Stimulated activated CD8-positive, alpha-beta memory T cell treated with anti-CD3 and anti-CD28 coated beads, Interleukin-15, amount 100 ng/mL, for 1 hour (primary cell): ENCODE measurements at places on chromosomes 4 and X.

DNA sequence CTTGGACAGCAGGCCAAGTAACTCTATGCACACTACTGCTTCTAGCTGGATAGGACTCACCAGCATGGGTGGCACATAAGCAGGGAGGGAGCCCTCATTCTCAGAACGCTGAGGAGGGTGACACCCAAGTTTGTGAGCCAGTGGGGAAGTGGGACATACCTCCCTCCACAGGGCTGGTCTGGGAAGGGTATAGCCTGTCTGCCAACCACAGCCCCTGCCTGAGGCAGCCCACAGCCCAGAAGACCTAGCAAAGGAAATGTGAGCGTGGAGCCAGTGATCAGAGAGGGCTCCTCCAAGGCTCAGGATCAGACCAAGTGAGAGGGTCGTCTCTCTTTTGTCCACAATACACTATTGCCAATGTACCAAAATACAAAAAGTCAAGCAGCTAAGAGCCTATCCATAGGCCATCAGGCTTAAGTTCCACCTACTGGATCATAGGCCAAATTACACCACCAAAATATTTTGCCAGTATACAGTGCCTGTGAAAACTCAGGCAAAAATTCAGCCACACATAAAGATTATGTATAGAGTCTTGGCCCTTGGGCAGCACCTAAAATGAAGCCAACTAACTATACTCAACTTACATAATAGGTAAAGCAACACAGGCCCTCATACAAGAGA is 1203.1 kb downstream of the PCDH18 start:
- DNase-seq, result no peak

- no peak for DNase-seq
Measured at GRCh38 chrX:77668391-77669237, 117.4 kb downstream of the ATRX start.

- DNase-seq, result no peak
Measured at GRCh38 chrX:96997196-96997595, 113.5 kb downstream of the RPA4 start.

DNA sequence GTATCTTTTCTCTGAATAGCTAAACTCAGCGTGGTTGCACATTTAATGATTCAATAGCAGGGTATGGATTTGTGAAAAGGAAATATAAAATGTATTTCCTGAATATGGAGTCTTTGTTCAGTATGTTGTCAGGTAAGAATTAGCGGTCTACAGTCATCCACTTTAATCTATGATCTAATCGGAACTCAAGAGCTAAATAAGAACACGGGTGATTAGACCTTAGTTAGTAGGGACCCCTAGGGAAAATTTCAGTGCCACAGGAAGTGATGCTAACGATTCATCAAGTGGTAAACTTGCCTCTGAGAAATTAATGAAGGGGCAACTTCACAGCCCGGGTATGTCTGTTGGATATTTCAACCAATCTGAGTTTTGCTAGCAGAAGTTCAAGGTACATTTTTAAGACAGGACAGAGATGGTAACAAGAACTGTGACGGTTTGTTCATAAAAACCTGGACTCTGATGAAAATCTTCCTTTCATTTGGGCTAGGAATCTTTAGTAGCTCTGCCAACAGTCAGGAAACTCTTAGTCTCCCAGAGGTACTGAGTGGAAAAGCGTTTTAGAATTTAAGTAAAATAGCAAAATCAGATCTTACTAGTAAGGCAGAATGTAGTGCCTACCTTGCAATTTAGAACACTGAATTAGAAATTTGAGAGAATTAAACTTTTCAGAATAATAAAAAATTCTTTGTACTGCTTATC is 47.1 kb downstream of the PCDH7 start:
- no peak for DNase-seq

DNA sequence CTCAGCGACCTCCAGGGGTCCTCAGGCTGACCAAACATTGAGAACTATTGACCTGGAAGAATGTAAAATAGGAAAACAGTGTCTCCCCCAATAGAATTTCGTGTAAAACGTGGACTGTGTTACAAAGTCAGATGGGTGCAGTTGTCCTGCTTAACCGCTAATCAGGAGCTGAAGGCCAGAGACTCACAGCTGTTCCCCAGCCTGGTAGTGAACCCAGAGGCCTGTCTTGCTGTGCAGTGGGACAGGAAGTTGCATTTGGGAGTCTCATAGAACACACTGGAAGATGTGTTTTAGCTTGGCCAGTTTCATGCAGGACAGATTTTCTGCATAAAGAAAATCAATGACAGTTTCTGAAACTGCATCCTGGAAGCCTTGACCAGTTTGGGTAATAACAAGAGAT is 151.5 kb downstream of the PTTG2 start:
- DNase-seq, result no peak

DNA sequence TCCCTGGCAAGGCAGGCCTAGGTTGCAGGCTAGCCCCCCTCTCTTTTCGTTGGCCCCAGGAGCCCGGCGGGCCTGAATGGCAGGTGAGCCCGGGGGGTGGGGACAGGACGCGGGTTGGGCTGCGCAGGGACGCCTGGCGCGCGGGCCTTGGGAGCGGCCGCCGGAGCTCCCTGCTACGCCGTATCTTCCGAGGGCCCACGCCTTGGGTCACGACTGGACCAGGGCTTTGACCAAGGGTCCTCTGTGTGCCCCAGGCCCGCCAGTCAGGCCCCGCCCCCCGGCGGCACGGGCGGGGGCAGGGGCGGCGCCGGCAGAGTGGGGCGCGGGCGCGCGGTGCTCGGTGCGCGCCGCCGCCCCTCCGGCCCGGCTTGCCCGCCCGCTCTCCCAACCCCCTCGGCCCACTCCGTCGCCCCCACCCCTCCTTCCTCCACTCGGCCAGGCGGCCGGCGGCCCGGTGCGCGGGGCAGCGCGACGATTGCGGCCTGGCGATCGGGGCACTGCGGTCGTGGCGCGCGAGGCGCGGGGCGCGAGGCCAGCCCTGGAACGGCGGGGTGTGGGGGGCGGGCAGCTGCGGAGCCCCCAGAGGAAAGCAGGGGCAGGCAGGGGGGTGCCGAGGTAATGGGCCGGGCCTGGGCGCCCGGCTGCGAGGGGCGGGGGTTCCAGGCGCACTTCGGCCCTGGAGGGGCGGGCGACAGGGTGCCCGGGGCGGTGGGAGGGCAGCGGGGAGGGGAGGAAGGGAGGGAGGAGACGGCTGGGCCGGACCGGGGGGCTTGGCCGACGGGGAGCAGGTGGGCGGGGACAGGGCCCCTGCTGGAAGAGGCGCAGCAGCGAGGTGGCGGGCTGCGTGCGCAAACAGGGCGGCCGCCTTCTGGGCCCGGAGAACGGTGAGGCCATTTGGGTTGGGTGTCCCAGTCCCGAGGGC is at the start of gene PRRG3:
Gene PRRG3, plus strand, starts transcription at position 798 of the 922 bp plus-strand sequence. CDS start 3,357 bp downstream, outside the sequence.
- no peak for DNase-seq

GRCh38 chr4:104494822-104495559 is at the start of gene CXXC4:
CXXC4 (minus strand) TSS chr4:104494894; CDS start chr4:104491802, 3,092 bp downstream.
- DNase-seq, result no peak

DNA sequence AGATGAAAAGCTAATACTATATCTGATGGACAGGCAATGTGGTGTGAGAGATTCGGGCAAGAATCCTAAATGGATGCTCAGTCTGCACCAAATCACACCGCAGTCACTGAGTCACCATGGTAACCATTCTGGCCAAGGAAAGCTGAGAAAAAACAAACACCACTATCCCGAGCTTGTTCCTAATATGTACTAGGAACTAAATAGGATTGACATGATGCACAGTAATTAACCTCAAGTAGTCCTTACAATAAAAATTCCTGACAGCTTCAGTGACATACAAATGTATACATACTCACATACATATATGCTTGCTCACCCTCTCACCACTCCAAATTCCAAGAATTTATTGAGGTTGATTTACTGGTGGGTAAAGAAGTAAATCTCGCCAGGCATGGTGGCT is 1.1 kb upstream of the RAB40A start:
- DNase-seq, result no peak

DNA sequence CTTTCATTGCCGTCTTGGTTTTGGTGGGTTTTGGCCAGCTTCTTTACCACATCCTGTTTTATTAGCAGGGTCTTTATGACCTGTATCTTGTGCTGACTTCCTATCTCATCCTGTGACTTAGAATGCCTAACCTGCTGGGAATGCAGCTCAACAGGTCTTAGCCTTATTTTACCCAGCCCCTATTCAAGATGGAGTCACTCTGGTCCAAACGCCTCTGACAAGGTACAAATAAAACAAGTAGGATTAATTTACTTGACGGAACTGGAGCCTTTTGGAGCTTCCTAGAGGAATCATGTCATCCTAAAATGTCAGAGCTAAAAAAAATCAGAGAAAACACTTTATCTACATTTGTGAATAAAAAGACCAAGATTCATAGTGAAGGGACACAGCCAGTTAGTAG is 66.2 kb upstream of the ATXN3L start:
- no peak for DNase-seq

DNA sequence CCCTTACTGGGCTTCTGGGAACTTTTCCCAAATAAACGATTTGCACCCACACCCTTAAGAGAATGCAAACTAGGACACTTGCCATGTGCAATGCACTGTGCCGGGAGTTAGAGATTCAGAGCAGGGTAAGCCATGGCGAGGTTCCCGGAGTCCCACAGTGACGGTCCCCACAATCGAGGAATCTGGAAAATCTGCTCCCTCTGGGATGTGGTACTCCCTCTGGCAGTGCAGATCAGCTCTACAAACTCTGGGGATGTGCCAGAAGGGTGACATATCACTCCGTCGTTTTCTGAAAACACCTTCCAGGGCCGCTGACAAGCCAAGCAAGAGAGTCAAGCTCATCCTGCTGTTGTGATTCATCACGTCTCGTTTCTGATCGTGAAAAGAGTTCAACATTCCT is 537.5 kb downstream of the BCOR start:
- DNase-seq, result no peak

GRCh38 chrX:136200466-136200865 is 50.7 kb downstream of the MAP7D3 start:
- no peak for DNase-seq

DNA sequence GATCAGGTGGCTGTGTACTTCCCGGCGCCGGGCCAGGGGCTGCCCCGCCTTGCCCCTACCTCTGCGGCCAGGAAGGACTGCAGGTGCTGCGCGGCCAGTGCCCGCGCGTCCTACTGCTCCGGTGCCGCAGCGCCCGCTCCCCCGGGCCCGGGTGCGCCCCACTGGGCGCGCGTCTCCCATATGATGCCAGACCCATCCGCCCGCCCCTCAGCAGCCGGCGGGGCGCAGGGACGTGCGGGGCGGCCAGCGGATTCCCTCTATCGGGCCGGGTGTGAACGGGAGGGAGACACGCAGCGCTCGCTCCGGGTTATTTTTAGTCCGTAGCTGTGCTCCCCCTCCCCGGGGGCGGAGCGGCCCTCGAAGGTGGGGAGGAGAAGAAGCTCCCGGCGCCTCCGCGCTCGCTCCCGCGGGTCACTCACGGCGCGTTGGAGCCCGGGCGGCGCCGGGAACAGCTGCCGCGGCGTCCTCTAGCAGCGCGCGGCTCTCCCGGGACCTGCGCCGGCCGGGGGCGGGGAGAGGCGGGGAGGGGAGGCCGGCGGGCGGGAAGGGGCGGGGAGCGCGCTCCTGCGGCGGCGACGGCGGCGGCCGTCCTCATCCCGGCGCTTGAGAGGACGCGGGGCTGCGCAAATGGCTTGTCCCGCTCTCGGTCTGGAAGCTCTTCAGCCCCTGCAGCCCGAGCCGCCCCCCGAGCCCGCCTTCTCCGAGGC is 103.6 kb downstream of the UCHL1 start:
- no peak for DNase-seq

GRCh38 chrX:121902463-121902862 is 855.1 kb downstream of the GLUD2 start:
- DNase-seq, result no peak

- DNase-seq, result no peak
Measured at GRCh38 chrX:38175139-38175538, 45.5 kb downstream of the SRPX start.

- no peak for DNase-seq
Measured at GRCh38 chr4:26462874-26463273, 27.4 kb downstream of the CCKAR start.

DNA sequence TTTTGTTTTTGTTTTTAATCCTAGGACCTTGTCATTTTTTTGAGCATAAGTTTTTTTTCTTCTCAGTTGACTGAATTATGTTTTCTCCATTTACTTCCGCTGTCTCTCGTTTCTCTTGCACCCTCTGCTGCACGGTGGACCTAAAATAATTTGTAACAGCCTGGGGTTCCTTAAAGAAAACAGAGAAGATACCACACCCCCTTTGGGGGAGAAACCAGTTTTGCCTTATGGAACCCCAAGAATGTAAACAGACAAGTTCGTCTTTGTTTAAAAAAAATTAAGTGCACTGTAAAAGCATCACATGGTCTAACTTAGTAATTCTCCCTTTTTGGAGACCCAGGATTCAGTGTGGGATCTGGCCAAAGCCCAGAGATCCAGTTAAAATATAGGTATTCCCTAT is 32.8 kb upstream of the MAGEA4 start:
- DNase-seq, result no peak

DNA sequence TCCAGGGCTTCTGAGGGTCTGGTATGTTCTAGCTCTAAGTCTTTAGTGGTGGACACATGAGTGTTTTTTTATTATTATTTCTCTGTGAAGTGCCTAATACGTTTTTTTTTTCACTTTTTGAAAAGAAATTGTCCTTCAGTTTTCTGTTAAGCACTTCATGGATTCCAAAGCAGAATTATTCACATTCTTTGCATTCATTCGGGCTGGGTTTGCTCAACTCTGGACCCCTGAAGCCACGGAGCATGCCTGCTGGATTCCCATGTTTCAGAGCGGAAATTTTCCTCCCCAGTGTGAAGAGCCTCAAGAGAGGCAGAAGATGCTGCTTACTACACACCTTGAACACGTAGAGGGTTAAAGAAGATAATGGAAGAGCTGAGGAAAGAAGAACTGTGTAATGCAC is 107.5 kb downstream of the EGF start:
- DNase-seq, result no peak

- DNase-seq, result peak; percentile 23
Measured at GRCh38 chr4:83548151-83548905, 12.4 kb downstream of the GPAT3 start.

GRCh38 chr4:74095482-74095881 is 3.5 kb downstream of the CXCL2 start:
- DNase-seq, result no peak

DNA sequence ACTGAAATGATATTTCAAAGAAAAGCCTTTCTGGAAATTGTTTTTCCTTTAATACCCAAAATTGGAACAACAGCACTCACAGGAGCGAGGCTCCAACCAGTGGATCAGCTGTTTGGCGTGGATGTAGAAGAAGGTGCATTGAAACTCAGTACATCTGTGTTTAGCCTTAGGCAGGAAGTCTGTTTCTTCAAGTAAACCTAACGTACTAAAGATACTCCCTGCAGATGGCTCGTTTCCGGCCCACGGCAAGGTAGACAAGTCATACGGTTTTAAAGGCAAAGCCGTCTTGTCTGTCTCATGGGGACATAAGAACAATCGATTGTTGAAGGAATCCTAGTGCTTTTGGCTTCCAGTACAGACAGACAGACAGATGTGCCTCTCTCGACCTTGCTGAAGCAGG is 50.0 kb upstream of the CLCN4 start:
- DNase-seq, result peak; percentile 20

- DNase-seq, result no peak
Measured at GRCh38 chrX:44915361-44915868, 42.4 kb downstream of the KDM6A start.

GRCh38 chr4:186104114-186104889 is at the start of gene FAM149A:
FAM149A (plus strand) TSS chr4:186104704.
- DNase-seq, result peak; percentile 19

- DNase-seq, result no peak
Measured at GRCh38 chr4:186137196-186137794, 32.8 kb downstream of the FAM149A start.
